ENCODE measurements at places on chromosomes 7 and 10.

DNA sequence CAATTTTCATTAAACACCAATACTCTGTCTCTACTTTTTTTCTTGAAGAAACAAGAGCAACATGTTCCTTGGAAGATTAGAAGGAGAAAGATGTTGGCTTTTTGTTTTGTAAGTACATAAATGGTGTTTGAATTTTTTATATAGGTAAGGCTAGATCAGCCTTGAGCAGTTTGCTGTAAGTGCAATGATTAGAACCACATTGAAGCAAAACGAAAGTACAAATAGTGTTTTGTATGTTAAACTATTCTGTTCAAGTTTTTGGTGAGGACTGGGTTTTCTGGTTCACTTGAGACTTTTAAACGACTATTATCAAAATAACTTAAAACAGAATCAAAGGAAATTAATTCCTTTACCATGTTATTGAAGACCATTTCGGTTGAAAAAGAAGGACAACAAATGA, 162.9 kb upstream of the NRP1 start:
- DNase-seq, result no peak

GRCh38 chr7:34662058-34662708, 4.2 kb downstream of the NPSR1 start:
- DNase-seq, result no peak

- DNase-seq, result peak; percentile 86
Observed at GRCh38 chr7:92633211-92633906, 43.2 kb upstream of the FAM133B start.

DNA sequence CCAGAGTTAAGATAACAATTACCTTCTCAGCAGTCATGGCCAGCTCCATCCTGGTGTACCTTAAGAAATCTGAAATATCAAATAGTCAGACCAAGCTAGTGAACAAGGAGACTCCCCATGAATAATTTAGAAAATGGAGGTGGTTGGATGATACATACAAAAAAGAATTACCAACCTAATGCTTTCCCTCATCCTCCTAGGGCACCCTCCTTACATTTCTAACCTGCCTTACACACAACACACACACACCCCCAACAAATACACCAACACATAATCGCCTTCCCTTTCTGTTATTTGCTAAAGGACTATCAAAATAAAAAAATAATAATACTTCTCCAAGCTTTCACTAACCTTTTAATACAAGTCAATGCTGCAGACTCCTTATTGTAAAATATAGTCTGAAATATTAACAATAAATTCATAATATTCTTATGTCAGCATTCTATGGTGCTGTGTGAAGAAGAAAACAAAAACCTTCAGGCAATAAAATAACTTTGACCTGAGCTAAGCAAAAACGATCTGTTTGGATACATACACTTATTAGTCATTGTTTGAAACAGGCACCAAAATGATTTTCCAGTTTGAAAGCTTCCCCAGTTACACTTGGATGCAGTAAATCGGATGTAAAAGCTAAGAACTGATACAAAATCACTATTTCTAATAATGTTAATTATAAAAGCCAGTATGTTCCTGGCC, 3.4 kb downstream of the TWIST1 start:
- DNase-seq, result no peak

GRCh38 chr7:54394834-54395233, 147.3 kb upstream of the VSTM2A start:
- peak; percentile 12 for DNase-seq

GRCh38 chr7:146926841-146927240, 810.2 kb downstream of the CNTNAP2 start:
- no peak for DNase-seq

DNA sequence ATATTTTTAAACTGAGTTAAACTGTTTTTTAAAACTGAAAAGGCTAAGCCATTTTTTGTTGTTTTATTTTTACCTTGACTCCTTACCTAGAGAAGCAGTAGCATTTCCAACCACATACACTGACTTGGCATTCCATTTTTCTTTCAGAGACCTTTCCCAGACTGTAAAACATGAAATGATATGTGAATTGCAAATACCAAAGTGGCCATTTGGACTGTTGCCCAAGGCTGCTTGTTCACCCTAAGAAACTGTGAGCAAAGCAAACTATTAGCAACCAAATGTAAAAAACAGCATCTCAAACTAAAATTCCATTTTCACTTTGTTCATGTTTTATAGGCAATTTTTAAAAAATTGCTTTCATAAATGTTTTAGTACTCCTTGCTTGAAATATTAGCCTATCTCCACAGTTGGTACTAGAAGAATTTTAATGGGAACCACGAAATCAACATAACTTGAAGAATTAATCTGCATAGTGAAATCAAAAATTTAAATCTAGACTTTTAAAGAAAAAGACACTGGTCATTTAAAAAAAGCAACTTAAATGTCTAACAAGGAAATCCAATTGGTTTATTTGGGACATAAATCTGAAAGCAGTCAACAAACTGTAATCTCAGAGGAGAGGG, 10.8 kb downstream of the UROS start:
- no peak for DNase-seq

- peak; percentile 1 for DNase-seq
Observed at GRCh38 chr7:114422507-114423501, 8.2 kb downstream of the FOXP2 start.

DNA sequence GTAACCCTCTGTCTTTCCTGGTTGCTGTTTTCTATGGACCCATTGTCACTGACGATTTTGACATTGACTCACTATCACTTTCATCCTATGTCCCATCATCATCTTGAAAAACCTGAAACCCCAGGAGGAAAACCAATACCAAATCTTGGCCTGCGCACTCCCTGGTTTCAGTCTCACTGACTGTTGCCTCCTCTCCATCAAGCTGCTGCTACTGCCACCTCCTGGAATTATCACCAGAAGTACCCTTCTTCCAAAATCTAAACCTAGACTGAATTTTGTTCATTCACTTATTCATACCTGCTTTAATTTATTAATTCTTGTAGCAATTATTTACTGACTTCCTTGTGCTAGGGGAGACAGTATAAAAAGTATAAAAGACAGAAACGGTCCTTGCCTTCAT, 44.5 kb upstream of the ACBD5 start:
- peak; percentile 31 for DNase-seq

DNA sequence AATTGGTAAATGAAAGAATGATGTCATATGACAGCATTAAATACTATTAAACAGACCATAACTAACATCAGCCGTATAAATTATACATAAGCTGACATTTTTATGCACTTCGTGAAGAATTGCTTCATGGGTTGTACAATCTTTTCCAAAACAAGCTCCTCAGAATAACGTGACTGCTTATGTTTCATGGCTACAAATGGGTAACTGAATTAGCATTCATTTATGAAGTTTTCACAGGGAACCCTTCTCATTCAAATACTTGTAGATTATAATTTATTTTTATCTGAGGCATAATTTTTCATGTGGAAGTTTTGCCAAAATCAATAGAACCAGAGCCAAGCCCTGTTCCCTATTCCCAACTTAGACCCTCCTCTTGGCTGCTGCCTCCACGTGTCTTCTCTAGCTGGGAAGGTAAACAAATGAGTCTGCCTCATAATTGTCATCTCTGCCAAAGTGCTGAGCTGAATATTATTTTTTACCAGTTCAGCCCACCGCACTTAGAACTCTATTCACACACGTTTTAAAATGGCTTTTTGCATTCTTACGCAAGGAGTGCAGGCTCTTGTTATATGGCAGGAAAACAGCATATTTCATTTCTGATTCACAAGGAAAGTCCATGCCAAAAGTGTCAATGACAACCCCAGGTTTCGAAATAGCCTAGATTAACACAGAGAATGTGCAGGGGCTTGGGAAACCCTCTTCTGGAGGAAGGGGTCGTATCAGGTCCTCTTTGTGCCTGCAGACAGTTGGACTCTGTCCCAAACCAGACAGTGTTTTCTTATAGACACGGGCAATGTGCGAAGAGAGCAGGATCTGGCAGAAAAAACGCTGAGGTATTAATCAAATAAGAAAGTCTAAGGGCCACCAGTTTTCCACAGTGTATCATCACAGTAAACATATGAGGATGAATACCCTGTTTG, 370.7 kb upstream of the MGMT start:
- no peak for DNase-seq

- DNase-seq, result peak; percentile 78
Observed at GRCh38 chr10:81019029-81019890, 481.6 kb downstream of the SH2D4B start.

- DNase-seq, result no peak
Observed at GRCh38 chr7:17619196-17619818, 320.9 kb downstream of the AHR start.

DNA sequence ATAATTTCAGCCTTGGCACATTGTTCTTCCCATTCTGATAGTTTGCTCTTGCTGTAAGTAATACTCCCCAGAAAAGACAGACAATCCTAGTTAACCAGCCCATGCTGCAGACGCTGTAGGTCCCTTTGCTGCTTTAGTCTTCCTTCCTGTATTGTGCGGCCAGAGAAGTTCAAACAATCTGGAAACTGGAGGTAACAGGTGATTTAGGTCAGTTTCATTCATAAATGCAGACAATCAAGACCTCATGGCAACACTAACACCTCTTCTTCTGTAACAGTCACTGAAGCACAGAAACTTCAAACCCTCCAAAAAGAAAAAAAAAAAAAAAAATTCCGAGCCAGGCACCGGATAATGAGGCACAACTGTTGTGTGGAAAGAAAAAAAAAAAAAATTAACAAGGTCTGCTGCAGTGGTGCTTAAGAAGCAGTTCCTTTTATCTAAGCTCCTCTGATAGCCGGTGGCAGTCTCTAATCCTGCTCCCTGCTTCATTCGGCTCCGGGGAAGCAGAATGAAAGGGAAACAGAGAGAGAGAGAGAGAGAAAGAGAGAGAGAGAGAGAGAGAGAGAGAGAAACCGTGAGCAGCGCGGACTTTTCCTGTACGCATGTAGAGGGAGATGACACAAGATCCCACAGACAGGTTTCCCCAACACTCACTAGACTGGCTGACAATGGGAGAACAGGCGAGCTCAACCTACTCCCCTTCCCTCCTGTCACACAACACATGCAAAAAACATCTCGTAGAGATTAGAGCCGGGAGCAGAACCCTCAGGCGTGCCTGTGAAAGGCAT, at the start of gene SEMA3A:
SEMA3A (minus strand) TSS at position 306 of the 788 bp plus-strand sequence; CDS start at position 103, 203 bp downstream.
- peak; percentile 8 for DNase-seq

GRCh38 chr10:122323941-122324675, 50.4 kb upstream of the PLEKHA1 start:
- no peak for DNase-seq

DNA sequence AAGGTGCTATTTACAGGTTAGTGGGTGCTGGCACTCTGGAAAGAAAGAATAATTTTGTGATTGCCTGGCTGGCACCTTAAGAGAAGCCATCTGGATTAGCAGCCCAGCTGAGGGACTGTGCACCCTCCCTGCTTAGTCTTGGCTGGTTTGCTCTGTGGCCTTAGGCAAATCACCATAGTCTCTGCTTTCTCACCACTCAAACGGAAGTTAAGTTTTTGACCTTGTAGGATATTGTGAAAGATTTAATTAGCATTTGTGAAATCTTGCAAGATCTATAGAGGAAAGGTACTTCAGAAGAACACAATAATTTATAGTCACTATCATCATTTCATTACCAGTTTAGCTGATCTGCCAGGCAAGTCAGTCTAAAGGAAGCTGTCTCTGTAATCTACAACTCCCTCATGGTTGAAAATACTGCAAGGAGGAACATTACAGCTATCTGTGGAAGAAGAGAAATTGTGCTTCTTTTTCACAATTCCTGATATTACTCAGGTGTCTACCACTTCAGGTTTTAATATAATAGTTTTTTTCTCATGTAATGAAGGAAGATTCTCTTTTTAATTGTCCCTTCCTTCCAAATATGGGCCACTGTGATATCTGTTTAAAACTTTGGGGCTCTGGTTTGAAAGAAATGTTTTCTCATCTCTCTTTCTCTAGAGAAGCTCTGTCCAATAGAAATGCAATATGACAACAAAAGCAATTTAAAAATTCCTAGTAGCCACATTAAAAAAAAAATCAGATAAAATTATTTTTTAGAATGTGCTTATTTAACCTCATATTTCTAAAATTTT, 219.6 kb downstream of the PTEN start:
- DNase-seq, result peak; percentile 48

DNA sequence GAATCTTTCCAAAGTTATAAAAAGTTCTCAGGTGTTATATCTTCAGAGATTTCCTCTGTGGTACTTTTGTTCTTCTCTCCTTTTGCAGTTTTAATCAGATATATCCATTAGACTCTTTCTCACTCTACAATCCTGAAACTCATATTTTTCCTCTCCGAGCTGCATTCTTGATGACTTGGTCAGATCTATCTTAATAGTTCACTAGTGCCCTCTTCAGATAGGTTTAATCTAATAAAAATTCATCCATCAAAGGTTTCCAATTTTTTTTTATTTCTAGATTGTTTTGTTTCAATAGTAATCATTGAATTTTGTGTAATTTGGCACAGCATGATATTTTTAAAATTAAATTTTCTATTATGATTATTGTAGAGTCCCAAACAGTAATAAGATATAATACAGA, 21.8 kb upstream of the DGKB start:
- no peak for DNase-seq

GRCh38 chr10:126463286-126463685, 75.0 kb upstream of the ADAM12 start:
- no peak for DNase-seq
